ENCODE measurements at places on chromosomes 3 and 15.

GRCh38 chr3:25870452-25870851 is 80.6 kb downstream of the OXSM start:
- no peak for DNase-seq

DNA sequence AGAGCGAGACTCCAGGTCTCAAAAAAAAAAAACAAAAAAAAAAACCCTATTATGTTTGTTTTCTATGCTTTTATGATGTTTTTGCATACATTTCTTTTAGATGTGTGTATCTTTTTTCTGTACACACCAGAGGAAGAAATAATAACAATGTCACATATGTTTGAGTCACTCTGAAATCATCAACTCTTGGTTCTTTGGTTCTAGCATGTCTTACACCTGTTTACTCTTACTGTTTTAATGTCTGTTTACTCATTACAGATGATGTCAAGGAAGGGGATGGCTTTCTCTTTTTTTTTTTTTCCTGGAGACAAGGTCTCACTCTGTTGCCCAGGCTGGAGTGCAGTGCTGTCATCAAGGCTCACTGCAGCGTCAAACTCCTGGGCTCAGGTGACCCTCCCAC is 24.1 kb downstream of the RHOA start:
- no peak for DNase-seq

DNA sequence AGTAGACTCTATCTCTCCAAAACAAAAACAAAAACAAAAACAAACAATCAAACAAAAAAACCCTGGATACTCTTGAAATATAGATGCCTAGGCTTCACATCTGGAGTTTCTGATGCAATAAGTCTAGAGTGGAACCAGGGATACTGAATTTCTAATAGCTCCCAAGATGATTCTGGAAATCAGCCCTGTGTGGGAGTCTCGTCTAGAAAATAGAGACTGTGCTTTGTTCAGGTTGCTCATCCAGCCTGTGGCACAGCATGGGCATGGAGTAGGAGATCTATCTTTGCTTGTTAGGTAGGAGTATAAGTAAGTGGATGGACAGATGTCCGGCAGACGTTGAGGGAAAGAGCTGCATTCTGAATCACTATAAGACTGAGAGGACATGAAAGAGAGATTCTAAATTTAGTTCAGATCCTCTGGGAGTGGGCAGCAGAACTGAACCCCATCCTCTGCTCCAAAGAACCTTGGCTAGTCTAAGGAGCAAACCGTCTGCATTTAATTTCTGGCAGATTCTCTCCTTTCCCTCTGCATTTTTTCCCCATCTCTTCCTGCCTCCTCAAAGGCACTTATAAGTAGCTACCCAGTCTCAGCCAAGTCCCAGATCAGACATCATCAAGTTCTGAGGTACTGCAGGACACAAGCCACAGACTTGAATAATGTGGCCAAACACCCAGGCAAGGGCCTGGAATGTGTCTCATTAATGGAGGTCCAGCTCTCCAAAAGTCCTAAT is 92.6 kb upstream of the STRIT1 start:
- DNase-seq: no peak

GRCh38 chr3:143348486-143349327 is 229.1 kb downstream of the CHST2 start:
- DNase-seq: no peak

DNA sequence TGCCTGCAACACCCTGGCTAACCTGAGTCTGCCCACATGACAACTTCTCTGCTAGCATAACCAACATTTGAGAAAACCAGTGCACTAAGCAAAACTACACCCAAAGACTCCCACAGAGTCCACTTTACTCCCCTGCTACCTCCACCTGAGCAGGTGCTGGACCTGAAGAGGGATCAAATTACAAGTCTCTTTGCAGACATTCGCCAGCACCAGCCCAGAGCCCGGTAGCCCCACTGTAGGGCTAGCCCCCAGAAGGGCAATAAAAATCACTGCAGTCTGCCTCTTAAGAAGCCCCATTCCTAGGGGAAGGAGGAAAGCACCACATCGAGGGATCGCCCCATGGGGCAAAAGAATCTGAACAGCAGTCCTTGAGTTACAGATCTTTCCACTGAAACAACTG is 472.2 kb downstream of the GRM7 start:
- no peak for DNase-seq

GRCh38 chr15:80502782-80503181 is 98.6 kb downstream of the ARNT2 start:
- DNase-seq: no peak

DNA sequence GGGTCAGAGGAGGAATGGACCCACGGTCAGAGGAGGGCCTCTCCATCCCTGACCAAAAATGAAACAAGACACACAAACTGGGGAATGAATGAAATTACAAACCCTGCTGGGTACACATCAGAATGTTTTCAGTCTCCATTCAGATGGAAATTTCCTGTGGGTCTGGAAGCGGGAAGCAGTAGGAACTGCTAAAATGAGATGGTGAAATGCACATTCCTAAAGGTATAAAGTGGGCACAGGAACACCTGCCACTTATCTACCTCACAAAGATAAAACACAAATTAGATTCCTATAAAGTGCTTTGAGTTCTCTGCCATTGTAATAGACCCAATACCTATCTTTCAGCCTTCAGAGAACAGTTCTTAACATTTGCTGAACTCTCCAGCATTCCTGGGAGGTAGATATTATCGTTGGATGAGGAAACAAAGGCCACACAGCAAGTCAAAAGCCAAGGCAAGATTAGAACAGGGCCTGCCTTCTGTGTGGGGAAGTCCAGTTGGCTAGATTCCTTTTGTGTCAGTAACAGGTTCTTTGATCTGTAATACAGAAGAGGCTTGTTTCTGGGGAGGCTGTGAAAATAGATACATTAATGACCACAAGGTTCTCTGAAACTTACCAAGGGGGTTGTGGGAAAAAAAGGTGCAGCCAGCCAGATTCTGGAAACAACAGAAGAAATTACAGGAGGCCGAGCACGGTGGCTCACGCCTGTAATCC is 98.4 kb downstream of the IGF2BP2 start:
- no peak for DNase-seq
